Nucleus accumbens (tissue), 56 donors: ENCODE measurements at places on chromosomes 5 and 9.
A peak's percentile ranks its signal among the peaks of the same experiment; 100 is the strongest.

DNA sequence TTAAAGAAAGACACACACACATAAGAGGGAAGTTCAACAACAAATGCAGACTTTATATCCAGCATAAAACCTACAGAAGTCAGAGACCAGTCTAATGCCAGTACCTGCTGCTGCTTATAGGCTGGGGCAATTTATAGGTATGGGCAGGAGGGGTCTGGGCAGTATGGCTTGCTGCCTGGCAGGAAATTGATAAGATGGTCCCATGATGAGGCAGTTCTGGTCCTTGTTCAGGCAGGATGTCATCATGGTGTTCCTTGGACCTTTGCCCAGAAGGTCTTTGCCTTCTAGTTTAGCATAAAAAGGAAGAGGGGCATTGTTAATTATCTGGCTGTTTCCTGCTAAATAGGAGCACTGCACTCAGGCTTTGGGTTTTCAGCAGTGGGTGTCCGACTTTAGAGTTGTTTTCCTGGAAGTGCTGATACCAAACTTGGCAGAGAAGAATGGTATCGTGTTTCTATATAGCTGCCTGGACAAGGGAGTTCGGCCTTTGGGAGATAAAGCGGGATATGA, 10.4 kb upstream of the PDCD1LG2 start:
- no peak for DNase-seq

GRCh38 chr5:170691657-170692056, 91.9 kb upstream of the GABRP start:
- no peak for DNase-seq

DNA sequence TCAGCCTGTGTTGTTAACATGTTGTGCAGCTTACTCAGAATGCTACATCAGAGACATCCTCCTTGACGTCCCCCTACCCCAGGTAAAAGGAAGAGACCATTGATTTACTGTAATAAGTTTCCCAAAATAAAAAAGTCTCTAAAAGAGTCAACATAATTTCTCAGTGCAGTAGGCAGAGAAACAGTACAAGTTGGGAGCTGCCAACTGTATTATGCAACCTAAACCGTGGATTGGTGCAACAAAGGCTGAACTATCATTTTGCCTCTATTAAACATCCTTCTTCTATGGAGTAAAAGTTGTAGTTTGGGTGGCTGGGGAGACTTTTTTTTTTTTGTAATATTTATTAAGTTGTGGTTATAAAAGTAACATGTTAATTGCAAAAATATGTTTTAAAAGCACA, 208.0 kb downstream of the NR3C1 start:
- no peak for DNase-seq

DNA sequence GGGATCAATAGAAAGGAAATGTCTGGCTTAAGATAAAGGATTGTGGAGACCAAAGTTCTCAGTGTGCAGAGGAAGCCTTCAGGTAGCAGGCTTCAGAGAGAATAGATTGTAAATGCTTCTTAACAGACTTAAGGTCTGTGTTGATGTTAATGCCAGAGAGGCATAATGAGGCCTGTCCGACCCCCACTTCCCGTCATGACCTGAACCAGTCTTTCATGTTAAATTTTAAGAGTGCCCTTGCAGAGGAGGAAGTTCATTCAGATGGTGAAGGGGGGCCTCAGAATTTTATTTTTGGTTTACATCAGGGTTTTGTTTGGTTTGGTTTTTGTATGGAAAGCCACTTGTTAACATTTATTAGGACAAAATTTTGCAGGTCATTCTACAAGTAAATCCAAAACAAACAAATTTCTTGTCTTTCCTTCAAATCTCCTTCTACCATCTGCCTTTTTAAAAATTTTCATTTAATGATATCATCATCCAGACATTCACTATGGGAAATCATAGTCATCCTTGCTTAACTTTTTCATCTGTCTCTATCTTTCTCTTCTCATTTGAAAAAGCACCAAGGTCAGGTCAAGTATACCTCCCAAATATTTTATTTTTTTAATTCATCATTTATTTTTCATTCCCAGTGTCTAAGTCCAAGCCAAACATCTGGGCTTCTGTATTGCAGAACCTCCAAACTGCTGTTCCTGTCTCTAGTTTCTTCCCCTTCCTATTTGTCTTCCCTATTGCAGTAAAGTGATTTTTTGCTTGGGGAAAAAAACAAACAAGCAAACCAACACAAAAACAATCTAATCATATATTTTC, 6.9 kb upstream of the ABCA1 start:
- DNase-seq, result no peak

GRCh38 chr5:149006426-149006825, 56.4 kb downstream of the SH3TC2 start:
- DNase-seq, result no peak

DNA sequence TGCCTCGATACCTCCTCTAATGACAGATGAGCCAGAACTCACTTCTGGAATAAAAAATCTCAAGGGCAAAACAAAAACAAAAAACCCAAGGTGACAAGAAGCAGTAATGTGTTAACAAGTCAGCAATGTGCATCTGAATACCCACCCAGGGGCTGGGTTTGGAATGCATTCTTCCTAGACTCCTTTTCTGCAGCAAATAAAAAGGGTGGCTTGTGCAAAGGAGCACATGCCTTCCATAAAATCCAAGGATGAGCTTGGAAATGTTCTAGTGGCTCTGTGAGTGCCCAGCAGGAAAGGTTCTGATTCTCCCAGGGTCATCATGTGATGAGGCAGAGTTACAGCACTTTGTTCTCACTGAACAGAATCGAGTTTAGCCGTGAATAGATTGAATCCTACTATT, 599.9 kb downstream of the RAB3C start:
- DNase-seq, result no peak

DNA sequence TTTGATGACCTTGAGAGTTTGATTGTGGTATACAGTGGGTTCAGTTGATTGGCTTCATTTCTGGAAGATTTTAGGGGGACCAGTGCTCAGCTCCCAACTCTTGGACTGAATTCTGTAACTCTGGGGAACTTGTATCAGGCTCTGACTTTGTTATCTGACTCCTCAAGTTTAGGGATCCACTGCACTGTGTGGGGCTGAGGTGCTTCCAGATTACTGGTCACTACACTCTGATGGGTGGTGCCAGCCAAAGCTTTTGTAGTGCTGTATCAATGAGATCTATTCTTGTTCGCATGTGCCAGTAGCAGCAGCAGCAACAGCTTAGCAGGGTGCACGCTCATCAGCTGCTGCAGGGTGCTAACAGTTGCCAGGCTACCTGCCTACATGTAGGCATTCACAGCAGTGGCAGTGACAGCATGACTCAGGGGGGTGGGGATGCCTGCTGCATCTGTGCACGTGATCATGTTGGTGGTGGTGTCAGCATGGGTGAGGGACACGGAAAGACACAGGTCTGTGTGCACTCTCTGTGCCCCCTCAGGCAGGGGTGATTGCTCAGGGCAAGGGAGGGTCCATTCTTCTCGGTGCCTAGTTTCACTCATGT, 438.8 kb upstream of the SEMA6A start:
- peak; percentile 63 for DNase-seq

- no peak for DNase-seq
Observed at GRCh38 chr9:105236261-105236660, 8.2 kb upstream of the SLC44A1 start.

DNA sequence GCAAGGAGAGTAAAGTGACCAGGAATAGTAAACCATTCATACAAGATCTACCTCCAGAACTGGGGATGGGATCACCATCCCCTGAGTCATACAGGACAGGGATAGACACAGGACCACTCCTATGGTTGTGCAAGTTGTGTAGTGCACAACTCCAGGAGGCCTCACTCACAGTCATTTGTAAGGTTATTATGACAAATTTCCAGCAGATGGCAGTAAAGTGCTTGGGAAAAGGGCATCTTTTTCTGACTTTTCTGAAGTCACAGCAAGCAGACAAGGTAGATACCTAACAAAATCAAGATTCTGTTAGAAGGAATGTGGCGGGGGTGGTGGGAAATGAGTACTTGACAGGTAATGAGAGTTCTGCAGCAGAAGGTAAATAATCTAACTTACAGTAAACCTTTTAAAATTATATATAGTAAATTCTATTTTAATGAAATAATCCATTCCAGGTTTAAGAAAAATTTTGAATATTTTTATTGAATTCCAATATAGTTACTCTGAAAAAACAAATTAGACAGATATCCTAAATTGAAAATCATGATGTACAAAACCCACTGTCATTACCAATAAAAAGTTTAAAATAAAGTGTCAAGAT, 16.7 kb upstream of the KIF27 start:
- peak; percentile 11 for DNase-seq

- DNase-seq, result peak; percentile 30
Observed at GRCh38 chr5:150307617-150308426, 5.1 kb upstream of the ARSI start.

DNA sequence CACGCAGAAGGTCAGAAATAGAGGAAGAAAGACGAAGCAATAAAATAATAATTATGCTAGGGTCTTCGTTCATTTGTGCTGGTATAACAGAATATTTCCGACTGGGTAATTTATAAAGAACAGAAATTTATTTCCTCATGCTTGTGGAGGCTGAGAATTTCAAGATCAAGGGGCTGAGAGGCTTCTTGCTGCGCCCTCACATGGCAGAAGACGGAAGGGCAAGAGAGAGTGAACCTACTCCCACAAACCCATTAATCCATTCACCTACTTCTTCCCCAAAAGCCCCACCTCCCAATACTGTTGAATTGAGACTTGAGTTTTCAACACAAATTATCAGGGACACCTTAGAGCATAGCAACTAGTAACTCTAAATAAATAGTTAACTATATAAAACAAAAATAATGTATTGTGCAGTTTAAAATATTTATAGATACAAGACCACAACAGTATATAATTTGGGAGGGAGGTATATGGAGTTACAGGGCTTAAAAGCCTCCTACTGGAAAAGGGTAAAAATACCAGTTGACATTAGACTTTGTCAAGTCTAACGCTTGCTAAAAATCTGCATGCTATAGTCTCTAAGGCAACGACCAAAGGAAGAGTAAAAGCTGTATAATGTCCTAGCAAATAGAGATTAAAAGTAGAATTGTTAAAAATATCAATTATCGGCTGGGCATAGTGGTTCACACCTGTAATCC, 40.3 kb upstream of the NAA35 start:
- no peak for DNase-seq

- DNase-seq, result no peak
Observed at GRCh38 chr5:90557391-90557790, 1.2 kb upstream of the ADGRV1 start.

GRCh38 chr9:135794057-135794335, 92.0 kb downstream of the KCNT1 start:
- no peak for DNase-seq

DNA sequence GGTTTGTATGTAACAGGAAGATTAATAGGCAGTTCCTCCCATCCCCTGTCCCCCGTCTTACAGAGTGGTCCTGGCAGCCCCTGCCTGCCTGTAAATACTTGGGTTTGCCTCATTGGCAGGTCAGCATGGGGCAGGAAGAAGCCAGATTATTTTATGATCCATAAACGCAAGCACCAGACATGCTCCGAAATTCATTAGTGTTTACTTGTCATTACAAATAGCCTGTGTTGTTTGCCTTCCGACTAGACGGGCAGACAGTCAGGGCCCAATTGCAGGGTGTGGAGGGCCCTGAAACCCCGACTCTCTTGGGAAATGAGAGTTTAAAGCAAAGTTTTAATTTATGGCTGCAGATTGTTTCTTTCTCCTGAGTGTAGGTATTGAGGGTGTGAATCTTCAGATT, 97.2 kb downstream of the RALGPS1 start:
- DNase-seq, result no peak
